ENCODE measurements at places on chromosomes 3 and 15.

- peak; percentile 15 for DNase-seq
These were observed 762 bp downstream of the CTNNB1 start for GRCh38 chr3:41199866-41200668.

DNA sequence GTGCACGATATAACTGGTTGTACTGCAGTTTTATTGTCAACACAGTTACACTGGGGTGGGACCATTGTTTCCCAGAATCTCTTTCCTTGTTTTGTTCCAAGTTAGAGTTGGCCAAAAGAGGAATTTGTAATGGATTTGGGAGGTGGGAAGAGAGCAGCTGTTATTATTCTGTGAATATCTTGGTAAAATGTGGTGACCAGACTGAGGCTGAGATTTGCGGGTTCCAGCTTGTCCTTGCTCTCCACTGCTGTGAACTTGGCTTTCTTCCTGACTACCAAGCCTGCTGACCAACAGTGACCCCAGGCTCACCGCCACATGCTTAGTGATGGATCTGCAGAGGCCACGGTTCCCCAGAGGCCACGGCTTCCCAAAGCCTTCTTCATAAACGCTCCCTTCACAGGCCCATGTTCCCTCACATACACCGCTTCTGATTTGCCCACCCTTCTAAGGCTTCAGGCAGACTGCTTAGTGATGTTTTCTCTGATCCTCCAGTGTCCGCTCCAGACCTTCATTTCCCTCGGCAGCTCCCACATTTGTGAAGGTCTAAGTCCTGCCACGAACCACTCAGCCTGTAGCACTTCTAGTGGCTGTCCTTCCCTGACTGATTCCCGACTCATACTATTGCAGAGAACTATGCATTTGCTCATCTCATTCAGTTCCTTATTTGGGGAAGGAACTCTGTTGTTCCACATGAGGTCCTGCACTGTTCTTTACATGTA, 525.5 kb upstream of the RGMA start:
- no peak for DNase-seq

- no peak for DNase-seq
These were observed at the start of gene PAQR5 for GRCh38 chr15:69298697-69299441. PAQR5 (plus strand) TSS chr15:69298912; CDS start chr15:69360081, 61,169 bp downstream.

GRCh38 chr3:100562224-100562857, 47.1 kb upstream of the ADGRG7 start:
- no peak for DNase-seq

DNA sequence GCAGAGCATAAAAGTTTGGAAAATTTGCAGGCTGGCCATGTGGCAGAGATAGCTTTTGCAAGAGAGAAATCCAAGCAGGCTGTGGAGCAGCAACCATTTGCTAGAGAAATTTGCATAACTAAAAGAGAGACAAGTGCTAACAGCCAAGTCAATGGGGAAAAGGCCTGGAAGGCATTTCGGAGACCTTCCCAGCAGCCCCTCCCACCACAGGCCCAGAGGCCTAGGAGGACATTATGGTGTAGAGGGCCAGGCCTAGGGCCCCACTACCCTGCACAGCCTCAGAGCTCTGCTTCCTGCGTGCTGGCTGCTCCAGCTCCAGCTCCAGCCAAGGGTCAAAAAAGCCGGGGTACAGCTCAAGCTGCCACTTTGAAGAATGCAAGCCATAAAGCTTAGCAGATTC, 82.7 kb downstream of the MYO5A start:
- no peak for DNase-seq

DNA sequence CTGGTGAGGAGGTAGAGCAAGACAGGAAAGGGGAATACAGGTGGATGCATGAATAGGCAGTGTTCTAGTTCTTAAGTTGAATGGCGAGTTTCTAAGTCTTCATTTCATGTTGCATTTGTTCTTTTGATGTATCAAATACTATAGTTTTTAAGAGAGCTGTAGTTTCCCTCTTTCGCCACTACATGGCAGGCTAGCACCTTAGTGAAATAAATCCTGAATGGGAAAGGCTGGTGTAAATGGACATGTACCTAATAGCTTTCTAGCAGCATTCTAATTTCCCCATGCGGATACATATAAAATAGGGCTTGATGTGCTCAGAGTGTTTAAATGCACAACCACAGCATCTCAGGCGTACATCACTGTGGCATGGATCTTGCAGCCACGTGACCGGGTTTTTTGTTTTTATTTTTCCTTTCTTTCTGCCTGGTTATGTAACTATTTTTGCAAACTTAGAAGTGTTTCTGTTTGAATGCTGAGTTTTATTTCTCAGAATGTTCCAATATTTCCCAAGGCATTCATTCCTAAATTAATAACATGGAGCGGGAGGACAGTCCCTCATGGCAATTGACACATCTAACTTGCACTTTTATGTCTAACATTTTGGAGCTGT, 23.5 kb upstream of the CLN6 start:
- no peak for DNase-seq

DNA sequence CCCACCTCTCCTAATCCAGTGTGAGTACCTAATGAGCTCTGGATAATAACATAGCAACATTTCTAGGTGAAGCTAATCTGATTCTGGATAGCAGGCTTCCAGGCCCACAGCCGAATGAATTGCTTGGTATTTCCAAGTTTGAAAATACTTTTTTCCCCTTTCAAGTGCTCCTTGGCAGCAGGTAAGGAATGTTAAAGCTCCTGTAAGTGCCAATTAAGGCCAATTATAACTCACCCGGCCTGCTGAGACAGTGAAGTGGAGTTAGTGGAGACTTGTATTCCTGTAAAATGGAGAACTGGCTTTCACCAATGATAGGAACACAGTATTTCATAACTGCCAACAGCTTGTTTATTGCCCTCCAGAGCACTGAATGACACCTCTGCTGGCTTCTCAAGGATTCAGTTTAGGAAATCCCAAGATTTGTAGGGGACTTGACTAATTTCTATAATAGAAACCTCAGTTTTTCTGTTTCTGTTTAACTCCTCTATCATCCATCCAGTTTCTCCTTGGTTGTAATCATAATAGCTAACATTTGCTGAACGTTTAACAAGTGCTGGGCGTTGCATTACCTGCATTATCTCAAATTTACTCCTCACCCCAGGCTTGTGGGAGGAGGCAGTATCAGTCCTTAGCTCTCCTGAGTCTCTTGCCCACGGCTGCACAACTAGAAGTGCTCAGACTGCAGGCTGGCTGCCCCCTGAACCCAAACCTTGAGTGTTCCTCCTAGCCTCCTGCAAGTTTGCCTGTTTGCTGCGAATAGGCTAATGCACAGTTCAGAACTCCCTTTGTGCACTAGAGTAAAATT, 52.7 kb upstream of the SCAANT1 start:
- DNase-seq, result no peak

- no peak for DNase-seq
These were observed 295.6 kb downstream of the GAP43 start for GRCh38 chr3:115918900-115919299.

- DNase-seq, result no peak
These were observed 62.0 kb downstream of the DLG1 start for GRCh38 chr3:197236362-197236761.

DNA sequence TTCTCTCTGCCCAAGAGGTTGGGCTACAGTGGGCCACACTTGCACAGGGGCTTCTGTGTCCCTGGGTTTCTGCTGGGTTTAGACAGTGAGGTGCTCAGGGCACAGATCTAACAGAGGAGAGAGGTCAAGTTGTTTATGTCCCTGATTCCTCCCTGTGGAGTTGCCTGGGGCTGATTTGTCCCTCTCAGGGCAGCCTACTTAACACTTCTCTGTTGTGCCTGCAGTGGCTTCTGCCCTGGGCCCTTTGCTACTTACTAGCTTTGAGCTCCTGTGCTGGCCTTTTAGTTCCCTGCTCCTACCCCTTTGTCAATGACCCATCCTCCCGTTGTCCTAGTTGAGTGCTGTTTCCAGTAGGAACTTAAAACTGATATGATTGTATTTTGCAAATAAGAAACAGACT, 114.0 kb upstream of the RGMA start:
- DNase-seq, result no peak

DNA sequence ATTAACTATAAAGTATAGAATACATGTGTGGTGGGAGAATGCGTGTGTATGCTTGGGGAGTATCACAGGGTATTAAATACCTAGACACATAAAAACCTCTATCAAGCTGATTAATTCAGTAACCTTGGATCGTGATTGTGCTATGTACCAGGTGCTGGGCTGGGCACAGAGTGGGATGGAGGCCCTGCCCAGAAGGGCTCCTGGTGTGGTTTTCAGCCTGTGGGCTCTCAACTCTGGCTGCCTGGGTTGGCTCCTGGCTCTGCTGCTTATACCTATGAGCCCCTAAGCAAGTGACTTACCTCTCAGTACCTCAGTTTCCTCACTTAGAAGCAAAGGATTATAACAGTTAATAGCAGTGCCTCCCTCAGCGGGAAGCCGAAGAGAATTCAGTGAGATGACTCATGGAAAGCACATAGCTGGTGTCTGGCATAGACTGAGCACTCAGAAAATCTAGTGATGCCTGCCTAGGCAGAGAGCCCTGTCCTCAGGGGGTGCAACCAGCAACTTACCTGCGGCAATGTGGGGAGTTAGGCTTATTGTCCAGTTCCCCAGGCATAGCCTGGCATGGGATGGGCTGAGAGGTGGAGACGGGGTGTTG, 90.6 kb upstream of the MYZAP start:
- no peak for DNase-seq

DNA sequence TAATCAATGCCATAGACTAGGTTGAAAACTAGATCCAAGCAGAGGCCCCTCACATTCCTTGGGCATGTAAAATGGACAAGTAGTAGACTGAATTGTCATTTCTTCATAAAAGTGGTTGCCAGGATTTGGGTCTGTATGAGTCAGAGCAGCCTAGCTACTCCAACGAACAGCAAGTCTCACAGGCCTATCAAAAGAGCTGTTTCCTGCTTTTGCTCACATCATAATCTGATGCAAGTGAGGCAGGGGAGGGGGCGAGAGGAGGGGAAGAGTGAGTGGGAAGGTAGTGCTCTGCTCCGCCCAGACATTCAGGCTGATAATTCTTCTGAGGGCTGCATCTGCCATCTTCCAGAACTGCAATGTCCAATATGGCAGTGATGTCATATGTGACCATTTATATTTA, 228.9 kb upstream of the PRICKLE2 start:
- no peak for DNase-seq

DNA sequence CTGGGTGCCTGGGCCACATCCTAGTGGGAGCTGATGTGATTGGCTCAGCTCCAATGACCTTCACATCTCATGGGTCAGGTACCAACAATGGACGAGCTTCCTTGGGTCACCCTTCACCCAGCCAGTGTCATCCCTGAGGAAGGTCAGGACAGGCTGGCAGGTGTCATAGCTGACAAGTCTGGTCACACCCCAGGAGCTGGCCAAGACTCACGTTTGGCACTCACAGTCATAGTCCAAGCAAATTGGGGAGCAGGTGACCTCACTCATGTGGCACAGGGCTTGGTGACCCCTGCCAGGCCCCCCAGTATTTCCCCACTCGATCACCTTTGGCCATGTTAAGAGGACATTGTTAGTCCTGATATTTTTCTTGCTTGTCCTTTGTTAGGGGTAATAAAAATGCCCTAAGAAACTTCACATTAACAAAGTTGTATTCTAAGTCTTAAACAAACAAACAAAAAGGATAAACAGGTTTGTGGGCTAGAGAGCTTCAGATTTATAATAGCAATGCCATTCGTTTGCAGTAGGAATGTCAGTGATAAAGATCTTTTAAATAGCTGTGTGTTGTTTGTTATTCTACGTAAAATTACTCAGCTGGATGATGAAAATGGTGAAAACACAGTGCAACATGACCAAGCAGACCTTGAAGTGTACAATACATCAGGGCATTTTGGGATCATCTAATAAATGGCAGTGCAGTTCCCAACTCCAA, 79.5 kb upstream of the POMGNT2 start:
- DNase-seq, result no peak

GRCh38 chr15:42628761-42629160, 53.4 kb downstream of the STARD9 start:
- no peak for DNase-seq

DNA sequence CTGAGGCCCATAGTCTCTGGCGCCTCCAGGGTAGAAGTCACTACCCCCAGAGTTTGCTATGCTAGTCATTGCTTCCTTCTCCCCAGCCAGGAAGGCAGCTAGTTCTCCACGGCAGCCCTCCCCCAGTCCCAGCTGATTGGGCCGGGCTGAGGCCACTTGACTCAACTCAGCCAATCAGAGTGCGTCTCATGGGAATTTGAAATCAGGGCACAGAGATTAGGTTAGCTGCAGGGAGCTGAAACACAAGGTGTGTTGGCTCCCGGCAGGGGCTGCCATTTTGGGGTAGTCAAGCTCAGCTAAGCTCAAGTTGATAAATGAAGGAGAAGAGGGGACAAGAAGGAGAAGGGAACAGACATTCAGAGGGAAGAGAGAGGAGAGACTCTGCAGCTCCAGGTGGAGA, 32.8 kb downstream of the LINGO1 start:
- DNase-seq, result no peak

- DNase-seq, result no peak
These were observed 390.6 kb upstream of the WNT5A start for GRCh38 chr3:55877703-55878102.

DNA sequence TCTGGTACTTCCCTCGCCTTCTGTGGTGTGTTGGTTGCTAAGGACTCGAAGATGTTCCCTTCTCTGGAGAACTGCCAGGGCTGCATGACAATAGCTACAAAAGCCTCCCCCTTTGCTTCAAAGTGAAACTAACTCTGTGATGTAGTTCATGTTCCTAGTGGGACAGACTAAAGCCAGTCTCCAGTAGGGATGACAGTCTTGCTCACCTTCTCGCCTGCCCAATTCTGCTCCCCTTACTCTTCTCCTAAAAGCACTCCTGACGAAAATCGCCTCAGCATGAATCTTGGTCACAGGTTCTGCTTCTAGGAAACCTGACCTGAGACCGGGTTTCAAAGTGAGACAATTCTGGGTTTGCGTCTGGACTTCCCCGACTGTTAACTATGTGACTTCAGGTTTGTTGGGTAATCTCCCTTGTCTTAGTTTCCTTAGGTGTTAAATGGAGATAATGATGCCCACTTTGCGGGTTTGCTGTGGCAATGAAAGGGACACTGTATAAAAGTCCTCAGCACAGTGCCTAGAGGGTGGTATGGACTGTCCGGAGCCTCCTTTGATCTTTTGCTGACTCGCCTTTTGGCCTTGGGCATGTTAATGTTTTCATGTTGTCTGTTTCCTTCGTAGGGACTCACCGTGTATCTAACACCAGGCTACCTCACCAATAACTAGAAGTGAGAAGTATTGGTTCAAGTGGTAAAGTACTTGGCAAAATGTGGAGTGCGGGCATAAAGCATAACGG, 24.9 kb upstream of the THRB start:
- no peak for DNase-seq

GRCh38 chr15:57806003-57806402, 99.5 kb downstream of the POLR2M start:
- DNase-seq, result no peak

GRCh38 chr3:132721479-132722164, 587 bp downstream of the NPHP3 start:
- DNase-seq, result no peak

Data from activated T-helper 1 cell treated with anti-CD3 and anti-CD28 coated beads, Interleukin-2, amount 50 U/mL, for 16 hours (primary cell).